ENCODE measurements at places on chromosomes 7 and 10.

DNA sequence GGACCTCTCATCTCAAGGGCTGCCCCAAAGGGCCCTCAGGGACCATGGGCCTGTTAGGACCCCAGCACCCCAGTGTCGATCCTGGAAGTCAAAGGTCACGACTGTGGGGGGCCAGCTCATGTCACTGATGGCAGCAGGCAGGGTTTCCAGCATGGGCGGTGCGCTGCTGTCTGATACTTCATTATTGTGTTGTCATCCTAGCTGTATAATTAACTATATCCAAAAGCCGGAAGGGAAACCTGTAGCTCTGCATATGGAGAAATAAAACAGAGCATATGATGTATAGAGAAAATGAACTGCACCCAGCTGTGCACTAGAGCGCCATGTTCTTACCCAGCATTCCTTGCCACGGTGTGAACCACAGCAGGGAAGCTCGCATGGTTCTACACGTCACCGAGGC, 196.3 kb downstream of the EBF3 start:
- no peak for DNase-seq

DNA sequence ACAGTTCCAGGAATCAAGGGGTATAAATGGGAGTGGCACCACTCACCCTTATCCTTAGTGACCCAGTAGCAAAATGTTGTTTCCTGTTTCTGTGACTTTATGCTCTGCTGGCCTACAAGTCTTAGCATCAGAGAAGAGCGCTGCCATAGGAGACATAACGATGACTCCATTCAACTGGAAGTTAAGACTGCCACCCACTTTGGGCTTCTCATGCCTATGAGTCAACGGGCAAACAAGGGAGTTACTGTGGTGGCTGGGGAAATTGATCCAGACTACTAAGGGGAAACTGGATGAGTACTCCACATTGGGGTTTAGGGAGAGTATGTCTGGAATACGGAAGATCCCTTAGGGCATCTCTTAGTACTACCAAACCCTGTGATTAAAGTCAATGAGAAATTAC, 40.6 kb upstream of the PIK3CG start:
- DNase-seq, result no peak

DNA sequence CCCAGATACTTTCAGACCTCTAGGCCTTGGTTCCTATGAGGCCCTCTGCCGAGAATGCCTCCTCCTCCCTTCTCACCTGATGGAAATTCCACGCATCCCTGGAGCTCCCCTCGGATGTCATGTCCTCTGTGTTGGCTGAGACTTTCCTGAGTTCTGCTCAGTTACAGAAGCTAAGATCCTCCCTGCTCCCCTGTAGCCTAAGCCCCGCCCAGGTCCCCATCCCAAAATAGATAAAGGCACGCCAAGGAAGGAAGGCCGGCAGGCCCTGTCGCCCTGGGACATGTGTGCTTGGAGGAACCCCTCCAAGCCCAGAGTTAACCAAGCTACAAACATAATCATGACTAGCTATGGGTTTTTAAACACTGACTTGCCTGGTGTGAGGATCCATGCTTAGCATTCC, 123.5 kb downstream of the SORBS1 start:
- no peak for DNase-seq

GRCh38 chr7:38863601-38864291, 45.2 kb downstream of the VPS41 start:
- no peak for DNase-seq

- no peak for DNase-seq
Observed at GRCh38 chr7:15068324-15068723, 165.8 kb upstream of the DGKB start.

- no peak for DNase-seq
Observed at GRCh38 chr10:31866118-31866670, 62.4 kb downstream of the ARHGAP12 start.

GRCh38 chr7:138842111-138842510, 44.1 kb upstream of the ATP6V0A4 start:
- no peak for DNase-seq

DNA sequence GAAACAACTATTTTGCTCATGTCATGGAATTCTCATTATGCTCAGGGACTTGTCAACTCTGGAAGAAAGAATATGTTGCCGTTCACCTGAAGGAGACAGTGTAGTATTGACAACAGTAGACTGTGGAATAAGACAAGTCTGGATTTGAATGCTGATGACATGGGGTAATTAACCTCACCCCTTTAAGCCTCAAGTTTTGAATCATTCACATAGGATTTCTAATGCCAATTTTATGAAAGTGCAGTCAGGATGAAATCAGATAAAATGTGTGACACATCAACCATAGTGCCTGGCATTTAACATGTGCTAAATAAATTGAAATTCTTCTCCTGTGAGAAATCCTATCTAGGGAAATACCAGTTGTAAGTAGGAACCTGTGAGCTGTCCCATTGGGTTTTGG, 305.8 kb downstream of the KIF20B start:
- DNase-seq, result no peak

DNA sequence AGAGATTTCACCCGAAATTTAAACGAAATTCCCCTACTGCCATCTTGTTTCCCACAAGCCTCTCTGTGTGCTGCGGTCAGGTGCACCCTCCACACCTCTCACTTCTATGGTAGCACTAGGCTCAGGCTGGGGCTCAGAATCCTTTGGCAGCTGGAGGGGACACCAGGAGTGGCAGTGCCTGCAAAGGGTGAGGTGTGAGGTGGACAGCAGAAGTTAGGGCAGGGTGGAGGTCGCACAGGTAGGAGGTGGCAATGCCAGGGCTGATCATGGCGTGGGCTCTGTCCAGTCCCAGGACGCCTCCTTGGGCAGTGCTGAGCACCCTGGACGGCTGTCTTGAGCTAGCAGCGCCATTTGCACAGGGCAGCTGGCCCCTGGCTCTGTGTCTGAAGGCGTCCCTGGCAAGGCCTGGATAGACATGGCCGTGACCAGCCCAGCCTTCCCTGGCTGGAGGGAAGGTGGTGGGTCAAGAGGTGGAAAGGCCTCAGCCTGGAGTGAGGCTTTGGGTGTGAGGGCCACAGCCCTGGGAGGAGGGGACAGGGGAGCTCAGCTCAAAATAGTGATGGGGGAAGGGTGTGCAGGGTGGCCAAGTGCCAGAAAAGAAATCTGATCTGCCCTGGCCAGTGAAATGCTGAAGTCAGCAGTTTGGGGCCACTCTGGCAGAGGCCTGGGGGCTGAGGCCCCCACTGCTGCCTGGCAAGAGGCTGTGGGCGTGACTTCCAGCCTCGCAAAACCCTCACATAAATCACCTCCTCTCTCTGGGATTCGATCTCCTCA, 40.0 kb downstream of the ZCCHC24 start:
- no peak for DNase-seq

- DNase-seq, result no peak
Observed at GRCh38 chr10:661597-662222, 27.8 kb downstream of the DIP2C start.

DNA sequence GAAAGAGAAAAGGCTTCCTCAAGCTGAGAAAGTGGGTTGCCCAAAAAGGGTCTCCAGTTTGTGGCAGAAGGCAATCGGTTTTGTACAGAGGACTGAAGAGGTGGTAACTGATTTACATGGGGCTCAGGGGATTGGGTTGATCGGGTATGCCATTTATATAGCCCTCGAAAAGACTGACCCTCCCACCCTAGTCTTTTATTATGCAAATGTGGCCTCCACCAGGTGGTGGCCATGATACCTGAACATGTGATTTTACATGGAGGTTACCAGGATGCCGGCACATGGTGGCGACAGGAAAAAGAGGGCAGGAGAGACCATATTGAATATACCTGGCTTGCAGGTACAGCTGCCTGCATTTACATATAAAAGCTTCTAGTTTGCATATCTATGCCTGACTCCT, 36.7 kb downstream of the ATE1 start:
- DNase-seq, result no peak

GRCh38 chr10:71667387-71667752, 52.2 kb downstream of the C10orf105 start:
- DNase-seq, result no peak

GRCh38 chr10:99292159-99292558, 37.0 kb upstream of the CNNM1 start:
- no peak for DNase-seq

- DNase-seq, result peak; percentile 63
Observed at GRCh38 chr7:1290026-1290678, 57.5 kb downstream of the UNCX start.

DNA sequence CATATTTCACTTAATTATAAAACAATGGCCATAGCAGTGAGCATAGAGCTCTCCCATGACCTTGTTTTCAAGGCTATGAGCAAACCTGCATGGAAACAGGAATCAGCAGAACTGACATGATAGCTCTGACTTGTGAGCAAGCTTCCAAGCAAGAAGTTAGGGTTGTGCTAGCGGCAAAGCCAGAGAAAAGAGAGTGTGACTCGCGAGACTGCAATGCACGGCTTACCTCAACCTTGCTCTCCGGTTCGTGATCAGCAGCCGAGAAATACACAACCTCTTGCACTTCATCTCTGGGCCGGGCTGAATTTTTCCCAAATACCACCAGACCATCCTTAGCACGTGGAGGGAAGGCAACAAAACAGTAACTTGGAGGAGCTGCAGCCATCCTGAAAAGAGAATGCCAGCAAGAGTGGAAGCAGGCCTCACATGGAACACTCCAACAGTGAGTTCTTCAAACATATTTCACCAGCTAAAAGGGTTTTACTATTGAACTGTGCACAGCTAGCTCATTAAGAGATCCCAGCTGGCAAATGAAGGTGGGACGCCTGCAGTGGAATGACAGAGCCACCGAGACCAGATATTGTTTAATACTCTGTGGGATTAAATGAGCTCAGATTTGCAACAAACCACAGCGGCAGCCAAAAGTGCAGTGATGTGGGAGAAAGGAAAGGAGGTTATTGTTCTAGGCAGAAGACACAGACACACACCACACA, 20.8 kb downstream of the SCRN1 start:
- DNase-seq, result no peak

DNA sequence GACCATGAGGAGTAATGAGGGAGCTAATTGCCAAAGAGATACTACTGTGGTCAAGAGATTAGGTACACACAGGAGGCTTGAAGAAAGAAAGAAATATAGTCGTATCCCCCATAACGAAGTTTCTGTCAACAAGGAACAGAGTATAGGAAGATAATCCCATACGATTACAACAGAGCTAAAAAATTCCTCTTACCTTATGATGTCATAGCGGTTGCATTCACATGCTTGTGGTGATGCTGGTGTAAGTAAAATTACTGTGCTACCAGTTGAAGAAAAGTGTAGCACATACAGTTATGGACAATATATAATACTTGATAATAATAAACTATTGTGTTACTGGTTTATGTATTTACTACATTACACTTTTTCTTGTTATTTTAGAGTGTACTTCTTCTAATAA, 51.6 kb upstream of the CASD1 start:
- no peak for DNase-seq

DNA sequence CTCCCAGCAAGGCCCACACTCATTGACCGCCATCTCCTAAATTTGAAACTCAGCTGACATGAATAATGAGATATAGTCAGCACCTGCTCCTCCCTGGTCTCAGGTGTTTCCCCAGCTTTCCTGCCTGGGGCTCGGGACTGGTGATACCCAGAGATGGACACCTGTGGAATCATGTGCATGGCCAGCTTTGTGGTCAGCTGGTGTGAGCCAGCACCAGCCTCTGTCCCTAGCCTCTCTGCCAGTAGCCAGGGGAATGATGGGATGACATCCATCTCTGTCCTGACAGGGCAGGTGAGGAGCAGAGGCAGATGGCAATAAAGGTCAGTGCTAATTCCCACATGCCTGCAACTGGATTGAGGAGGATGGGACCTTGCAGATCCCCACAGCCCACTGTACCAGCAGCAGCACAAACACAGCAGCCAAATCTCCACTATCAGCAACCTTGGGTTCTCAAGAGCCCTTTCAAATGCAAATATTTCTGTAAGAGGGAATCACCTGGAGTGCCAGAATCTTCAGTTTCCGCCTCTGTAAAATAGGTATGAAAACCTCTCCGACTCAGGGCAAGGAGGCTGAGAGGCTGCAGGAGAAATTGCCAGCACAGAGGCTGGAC, 329.2 kb upstream of the ZMIZ1 start:
- DNase-seq, result no peak

- DNase-seq, result no peak
Observed at GRCh38 chr7:28459306-28459705, 47.0 kb downstream of the CREB5 start.

DNA sequence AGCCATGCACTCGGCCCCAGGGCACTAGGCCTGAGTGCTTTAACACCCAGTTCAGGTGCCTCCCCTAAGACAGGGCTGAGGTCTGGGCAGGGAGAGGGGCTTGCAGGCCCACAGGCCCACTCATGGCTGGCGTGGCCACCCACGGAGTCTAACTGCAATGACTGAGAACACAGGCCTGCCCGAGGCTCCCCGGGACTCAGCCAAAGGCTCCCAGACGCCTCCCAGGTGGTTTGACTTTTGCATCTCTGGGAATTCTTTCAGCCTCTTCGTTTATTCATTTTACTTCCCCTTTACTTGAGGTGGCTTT, 37.3 kb downstream of the PTPRN2 start:
- DNase-seq, result no peak

DNA sequence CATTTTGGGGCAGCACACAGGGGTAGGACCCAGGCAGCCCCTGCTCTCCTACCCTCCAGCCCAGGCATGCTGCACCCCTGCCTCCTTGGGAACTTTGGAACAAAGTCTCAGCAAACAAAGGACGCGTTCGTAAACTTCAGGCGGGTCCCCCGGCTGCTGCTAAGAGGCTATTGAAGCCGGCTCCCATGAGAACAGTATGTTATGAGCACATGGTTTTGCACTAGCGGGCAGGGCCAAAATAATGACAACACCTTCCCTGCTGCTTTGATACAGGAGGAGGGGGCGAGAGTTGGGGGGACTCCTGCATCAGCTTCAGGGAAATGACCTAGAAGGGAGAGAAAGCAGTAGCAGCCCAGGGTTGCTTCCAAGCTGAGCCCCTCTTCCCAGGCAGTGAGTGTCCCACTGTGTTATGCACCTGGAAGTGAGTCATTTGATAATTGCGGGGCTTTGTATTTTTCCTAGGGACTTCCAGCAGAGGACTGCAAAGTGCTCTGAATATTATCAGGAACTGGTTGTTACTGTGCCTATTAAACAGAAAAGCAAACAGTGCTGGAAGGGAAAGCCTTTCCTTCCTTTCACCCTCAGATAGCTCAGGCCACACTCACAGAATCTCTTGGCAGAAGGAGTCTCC, 6.9 kb downstream of the ITPRIP start:
- peak; percentile 52 for DNase-seq

DNA sequence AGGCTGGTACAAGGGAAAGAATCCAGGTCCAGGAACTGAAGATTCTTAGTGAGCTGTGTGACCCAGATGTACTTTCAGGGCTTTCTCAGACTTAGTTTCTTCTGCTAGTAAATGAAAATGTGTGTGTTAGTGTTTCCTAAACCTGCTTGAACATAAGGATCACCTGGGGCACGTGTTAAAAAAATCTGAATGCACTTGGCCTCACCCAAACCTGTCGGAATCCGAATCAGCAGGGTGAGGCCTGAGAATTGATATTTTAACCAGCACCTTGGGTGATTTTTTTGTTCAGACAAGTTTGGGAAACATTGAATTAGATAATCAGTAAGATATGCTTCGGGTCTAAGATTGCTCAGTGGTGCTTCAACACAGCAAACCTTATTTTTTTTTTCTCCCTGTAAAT, 59.7 kb downstream of the ZNF365 start:
- DNase-seq, result no peak

GRCh38 chr10:73404690-73405089, 9.2 kb downstream of the ANXA7 start:
- DNase-seq, result no peak

Measured in activated CD8-positive, alpha-beta memory T cell treated with anti-CD3 and anti-CD28 coated beads for 24 hours (primary cell).